ENCODE measurements at places on chromosomes 13 and 19. TPM values are rescaled to one million over a fixed set of nuclear protein-coding genes. Genes with fewer than 3 reads are reported as not detected.

DNA sequence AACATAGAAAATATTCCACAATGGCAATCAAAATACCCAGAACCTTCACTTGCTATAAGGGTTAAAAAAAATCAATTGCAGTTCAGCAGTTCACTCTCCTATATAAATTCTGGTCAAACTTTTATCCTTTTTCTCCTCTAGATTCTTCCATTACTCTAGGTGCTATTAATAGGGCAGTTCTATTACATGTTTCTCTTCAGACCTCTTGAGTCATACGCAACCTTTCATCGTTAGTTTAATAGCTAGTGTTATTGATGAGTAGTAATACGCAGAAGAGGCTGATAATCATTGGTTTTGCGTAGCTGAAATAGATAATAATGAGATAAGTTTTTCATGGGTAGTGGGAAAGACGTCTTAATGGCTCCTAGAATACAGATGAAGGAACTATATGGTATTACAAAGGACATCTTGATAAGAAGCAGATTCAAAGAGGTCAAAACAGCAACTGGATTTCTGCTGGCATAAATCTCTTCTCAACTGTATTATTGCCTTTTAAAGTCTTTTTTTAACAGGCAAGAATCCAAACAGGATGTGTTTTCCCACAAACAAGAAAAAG lies 118.3 kb upstream of the STARD13 start:
- no peak for DNase-seq

- DNase-seq: no peak
These were observed 48.4 kb downstream of the SERP2 start for GRCh38 chr13:44421853-44422525.

The FLT1 gene
- polyA plus RNA-seq: 17.2 TPM

The APC2 gene
- polyA plus RNA-seq: not detected

The ATP12A gene
- 6.5 TPM for polyA plus RNA-seq

DNA sequence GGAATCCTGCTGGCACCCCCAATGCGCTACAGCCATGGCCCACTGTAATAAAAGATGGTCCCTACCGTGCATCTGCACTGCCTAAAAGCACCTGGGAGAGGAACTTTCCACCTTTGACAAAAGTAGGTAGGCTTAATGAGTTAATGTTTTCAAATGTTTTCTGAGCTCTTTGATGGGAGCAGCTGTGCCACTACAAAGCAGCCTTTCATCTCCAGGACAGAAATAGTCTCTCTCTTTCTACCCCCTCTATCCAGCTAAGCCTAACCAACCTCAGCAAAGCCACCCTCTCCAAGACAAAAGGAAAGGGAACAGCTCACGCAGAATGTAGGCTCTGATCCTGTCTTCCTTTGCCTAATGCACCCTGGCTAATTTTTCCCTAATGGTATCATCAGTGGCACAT lies 560.2 kb downstream of the UQCRFS1 start:
- no peak for DNase-seq

The GRIN3B gene
- polyA plus RNA-seq: 0.15 TPM

DNA sequence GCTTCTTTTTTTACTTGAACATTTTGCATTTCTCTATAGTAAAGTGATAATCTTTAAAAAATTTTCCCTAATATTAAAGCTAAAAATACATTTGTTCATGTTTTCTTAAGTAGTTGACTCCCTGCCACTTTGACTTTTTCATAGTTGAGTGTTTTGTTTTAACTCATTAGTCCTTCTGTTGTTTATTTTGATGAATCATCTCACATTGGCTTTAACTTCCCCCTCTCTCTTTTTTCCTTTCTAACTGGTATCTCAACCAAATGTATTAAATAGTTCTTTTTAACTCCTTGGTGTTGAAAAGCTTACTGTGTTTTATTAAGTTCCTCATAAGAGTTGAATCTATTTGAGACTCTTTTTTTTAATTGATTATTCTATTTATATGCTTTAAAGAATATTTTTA lies 2.8 kb downstream of the TNFSF13B start:
- DNase-seq: no peak

The TEX26 gene
- not detected for polyA plus RNA-seq

GRCh38 chr19:46913852-46914430 lies 53.1 kb downstream of the ARHGAP35 start:
- peak; percentile 67 for DNase-seq

The ZNF583 gene
- 2.5 TPM for polyA plus RNA-seq

DNA sequence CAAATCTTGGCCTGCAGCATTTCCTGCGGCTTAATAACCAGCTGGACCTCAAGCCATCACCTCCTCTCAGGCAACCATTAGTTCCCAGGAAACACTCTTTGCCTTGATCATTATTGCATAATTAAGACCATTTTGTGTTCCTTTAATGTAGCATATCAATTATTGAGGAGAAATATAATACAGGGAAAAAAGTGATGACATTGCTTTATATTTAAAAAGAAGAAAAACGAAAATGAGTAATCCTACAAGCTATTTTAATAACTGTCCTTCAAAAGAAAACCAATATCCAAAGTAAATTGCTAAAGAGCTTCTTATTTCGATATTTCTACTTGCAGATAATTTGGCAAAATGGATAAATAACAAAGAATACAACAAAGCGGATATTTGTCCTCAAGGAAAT lies 1084.7 kb downstream of the EFNB2 start:
- DNase-seq: no peak

GRCh38 chr19:35790981-35791813 lies 15.8 kb downstream of the ARHGAP33 start:
- DNase-seq: no peak

The SHFL gene
- 36.4 TPM for polyA plus RNA-seq

- DNase-seq: peak; percentile 95
These were observed 103.2 kb downstream of the GADD45B start for GRCh38 chr19:2578901-2579677.

DNA sequence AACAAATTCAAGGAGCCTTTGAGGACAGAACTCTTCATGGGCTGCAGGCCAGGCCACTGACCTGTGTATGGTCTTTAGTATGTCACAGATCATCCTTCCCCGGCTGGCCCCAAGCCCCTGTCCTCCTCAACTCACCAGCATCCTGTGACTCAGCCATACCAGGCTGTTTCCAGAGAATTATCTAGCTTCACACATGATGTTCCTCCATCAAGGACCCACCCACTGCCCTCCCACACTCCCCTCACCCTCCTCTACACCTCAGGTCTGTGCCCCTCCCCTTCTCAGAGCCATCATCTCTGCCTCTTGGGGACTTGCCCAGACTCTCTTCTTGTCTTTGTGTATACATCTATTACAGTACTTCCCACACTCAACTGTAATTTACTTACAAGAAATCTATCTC lies 14.7 kb downstream of the DCT start:
- no peak for DNase-seq

GRCh38 chr13:100365680-100366079 lies 222.9 kb downstream of the GGACT start:
- DNase-seq: no peak

DNA sequence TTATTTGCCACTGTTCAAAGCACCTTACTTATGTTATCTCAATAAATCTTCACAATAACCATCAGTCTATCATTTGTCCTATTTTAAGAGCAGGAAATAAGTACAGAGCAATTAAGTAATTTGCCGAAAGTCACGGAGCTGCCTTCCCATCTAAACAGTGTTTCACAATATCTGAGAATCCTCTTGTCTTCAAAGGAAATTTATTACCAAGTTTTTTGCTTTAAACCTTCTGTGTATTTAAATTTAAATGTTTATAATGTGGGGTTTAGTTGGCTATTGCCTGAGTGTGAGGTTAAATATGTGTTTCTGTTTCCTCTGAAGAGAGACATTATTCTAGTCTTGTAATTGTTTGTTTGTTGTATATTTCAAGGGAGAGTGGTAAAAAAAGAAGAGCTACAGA lies 633.1 kb downstream of the EFNB2 start:
- DNase-seq: no peak

The CBLC gene
- 8.2 TPM for polyA plus RNA-seq

The SERPINE3 gene
- polyA plus RNA-seq: not detected

The SIGLEC10 gene
- 0.34 TPM for polyA plus RNA-seq

- no peak for DNase-seq
These were observed 5.4 kb downstream of the COL4A2 start for GRCh38 chr13:110312339-110313031.

The TSHZ3 gene
- 1.7 TPM for polyA plus RNA-seq

GRCh38 chr13:34124666-34125306 lies 306.8 kb downstream of the RFC3 start:
- DNase-seq: no peak

The ZNF667 gene
- 2.9 TPM for polyA plus RNA-seq

The CNN1 gene
- 42.2 TPM for polyA plus RNA-seq

- no peak for DNase-seq
These were observed 22.6 kb downstream of the CYP2F1 start for GRCh38 chr19:41136636-41137455.

DNA sequence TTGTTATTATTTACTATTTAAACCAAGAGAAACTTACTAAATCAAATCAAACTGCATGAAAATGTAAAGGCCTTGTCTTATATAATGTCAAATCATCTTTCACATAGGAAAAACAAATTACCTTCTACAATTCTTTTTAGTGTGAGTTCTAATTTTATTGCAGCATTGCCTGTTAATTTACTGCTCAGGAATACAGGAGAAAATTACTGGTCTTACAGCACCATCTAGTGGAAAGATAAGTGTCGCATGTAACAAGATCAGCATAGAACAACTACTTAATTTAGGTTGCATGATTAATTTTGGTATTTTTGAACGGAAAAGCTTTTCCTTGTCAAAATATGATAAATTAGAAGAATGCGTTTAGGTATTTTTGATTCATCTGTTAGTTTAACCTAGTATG lies 502.7 kb downstream of the UQCRFS1 start:
- peak; percentile 87 for DNase-seq

DNA sequence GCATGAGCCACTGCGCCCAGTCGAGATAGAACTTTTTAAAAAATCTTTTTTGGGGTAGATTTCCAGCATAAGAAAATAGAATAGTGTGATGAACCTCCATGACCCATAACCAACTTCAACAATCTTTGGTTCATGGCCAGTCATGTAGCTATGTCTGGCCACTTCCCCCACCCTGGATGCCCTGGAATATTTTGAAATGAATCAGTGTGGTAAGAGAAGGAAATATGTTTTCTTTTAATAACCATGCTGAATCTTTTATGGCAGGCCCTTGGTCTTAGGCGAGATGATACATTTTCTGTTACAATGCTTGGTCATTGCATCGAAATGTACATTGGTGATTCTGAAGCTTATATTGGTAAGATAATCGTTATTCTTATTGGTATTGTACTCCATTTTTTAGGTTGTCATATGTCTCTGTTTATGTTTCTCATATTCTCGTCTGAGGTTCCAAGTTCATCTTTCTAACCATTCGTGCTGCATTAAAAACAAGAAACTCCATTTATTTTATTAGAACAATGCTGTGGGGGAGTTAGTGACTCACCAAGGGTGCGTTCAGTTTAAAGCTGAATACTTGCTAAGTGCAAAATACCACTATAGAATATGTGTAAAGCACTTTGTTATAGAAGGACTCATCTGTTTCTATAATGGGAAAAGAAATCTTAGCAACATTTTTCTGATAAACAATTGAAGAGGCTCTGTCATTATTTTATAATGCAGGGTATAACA lies 16.4 kb upstream of the UPF3A start:
- DNase-seq: no peak

GRCh38 chr13:28451482-28452217 lies 43.3 kb downstream of the FLT1 start:
- no peak for DNase-seq

DNA sequence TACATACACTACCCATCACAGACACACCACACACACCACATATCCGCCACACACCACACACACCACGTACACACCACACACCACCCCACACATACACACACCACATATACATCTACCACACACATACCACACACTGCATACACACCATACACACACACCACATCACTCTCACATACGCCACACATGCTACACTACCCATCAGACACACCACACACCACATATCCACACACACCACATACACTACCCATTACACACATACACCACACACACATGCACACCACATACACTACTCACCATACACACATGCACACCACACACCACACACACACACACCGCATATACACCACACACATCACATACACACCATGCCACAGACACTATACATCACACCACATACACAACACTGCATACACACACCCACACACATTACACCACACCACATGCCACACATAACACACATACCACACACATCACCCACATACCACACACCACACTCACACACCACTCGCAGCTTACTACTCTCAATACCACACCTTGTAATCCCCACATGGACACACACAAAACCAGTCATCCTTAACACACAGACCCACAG lies 9.5 kb downstream of the ERFL start:
- no peak for DNase-seq

DNA sequence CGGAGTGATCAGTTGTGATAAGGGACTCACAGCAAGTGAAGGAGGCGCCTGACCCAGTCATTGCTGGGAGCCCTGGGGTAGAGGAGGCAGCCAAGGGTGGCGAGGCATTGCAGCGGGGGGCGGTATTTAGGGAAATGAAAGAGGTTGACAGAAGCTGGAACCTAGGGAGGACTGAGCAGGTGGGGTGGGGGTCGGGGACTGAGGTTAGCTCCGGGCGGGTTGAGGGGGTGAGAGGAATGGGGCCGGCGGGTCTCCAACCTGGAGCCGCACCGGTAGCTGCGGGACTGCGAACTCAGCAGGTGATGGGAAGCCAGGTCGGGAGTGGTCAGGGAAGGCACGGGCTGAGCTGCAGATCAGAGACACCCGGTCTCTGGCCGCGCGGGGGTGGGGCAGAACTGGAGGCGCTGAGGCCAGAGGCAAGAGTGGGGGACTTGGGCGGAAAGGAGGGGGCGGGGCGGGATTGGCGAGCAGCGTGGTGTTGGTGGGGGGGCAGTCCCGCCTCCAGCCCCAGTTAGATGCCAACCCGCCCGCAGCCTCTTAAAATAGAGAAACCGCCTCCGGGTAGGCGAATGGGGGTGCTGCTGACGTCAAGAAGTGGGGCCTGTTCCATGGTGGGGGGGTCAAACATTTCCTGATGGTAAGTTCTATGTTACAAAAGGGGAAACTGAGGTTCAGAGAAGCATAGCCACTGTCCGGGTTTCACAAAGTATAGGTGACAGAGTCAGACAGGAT lies 1.5 kb downstream of the MAST3 start:
- peak; percentile 43 for DNase-seq

The FGF9 gene
- 8.5 TPM for polyA plus RNA-seq

DNA sequence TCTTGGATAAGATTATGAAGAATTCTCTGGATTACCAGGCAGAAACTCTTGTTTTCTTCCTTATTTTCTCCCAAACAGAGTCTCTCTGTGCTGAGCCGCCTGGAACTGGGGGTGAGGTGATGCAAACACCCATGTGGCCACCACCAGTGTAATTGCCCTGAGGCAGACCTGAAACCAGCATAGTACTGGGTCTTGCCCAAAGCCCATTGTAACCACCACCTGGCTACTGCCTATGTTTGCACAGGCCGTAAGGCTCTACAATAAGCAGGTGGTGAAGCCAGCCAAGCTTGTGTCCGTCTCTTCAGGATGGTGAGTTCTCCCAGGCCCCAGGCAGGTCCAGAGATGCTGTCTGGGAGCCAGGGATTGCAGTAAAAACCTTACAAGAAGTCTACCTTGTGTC lies 18.9 kb upstream of the KBTBD7 start:
- DNase-seq: no peak

The KCTD4 gene
- polyA plus RNA-seq: 0.34 TPM

The KLK12 gene
- not detected for polyA plus RNA-seq
